ENCODE measurements at places on chromosomes 6 and 20. TPM values are rescaled to one million over a fixed set of nuclear protein-coding genes. Genes with fewer than 3 reads are reported as not detected.
A peak's percentile ranks its signal among the peaks of the same experiment; 100 is the strongest.

PRRT1 gene
- 0.27 TPM for total RNA-seq

ZNF165 gene
- 1.6 TPM for total RNA-seq

DNA sequence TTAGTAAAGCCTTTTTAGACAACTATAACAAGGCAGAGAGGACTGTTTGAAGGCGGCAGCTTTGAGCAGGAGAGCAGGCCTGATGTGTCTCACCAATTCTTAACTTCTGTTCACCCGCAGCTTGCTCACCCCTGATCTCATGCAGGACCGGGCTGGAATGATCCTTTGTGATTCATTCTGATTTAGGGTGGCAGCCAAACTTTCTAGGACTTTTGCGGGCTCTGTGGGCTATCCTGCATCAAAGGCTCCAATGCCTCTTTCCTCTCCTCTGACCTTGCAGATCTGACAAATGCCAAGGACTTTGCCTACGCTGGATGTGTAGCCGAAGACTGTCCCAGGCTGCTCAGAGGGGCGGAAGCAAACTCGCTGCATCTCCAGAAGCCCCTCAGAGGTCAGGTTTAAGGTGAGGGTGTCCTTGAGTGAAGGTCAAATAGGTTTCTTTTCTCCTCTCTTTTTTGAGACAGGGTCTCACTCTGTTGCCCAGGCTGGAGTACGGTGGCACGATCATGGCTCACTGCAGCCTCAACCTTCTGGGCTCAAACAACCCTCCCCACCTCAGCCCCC, 72.3 kb downstream of the VEGFA start:
- no peak for DNase-seq

DNA sequence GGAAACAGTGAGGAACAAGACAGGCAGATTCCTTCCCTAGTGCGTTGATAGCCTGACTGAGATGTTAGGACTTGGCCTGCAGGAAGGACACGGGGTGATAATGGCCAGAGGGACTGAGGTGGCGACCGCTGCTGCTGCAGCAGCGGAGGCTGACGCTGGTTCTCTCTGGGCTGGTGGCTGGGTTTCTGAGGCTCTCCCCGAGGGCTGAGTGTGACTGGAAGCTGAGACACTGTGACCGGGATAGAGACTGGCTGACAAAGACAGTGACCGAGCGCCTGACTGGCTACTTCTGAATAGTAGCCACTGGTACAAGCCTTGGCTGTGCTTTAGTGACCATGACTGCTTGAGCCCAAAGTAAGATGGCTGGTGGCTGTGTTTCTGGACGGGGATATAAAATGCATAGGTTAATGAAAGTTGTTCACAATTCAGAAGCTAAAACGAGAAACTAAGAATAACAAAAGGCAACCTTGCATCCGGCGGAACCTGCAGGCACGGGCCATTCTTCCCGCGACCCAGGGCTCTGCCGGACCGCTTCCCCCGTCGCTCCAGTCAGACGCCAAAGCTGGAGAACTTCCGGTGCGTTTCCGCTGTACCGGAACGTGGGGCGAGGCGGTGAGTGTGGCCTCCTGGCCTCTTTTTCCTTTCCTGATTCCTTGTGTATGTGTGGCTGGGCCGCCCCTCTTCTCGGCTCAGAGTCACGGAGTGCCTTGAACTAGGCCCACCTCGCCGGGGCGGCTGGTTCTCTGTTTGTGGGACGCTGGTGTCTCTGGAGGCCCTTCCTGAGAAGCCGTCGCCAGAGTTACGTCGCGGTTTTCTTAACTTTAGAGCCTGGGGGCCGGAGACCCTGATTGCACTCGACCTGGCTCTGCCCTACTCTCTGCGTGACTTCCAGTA, at the start of gene AAR2:
Gene AAR2, plus strand, starts transcription at position 587 of the 894 bp plus-strand sequence. CDS start 3,391 bp downstream, outside the sequence.
- DNase-seq = peak; percentile 65

DNA sequence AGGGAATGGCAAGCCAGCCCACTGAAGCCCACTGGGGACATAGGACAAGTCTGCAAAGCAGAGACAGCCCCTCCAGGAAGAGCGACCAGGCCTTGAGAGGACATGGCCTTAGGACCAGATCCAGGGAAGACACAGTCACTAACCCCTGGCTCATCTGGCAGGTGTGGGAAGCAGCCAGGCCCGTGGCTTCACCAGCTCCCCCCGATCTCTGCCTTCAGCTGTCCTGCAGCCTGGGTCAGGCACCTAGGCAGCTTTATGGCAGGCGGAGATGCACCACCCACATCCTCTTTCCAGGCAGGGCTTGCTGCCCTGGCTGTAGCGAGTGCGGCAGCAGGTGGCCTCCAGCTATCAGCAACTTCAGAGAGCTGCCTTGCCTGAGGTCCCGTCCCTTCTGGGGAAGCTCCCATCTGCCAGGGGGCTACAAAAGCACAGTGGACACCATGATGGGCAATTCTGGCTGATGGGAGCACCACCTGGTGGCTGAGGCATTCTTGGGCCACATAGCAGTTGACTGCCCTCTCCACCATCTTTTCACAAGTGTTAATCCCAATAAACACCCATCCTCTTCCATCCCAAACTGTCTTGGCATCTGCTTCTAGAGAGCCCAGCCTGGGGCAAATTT, 85.8 kb downstream of the DZANK1 start:
- peak; percentile 3 for DNase-seq

DNA sequence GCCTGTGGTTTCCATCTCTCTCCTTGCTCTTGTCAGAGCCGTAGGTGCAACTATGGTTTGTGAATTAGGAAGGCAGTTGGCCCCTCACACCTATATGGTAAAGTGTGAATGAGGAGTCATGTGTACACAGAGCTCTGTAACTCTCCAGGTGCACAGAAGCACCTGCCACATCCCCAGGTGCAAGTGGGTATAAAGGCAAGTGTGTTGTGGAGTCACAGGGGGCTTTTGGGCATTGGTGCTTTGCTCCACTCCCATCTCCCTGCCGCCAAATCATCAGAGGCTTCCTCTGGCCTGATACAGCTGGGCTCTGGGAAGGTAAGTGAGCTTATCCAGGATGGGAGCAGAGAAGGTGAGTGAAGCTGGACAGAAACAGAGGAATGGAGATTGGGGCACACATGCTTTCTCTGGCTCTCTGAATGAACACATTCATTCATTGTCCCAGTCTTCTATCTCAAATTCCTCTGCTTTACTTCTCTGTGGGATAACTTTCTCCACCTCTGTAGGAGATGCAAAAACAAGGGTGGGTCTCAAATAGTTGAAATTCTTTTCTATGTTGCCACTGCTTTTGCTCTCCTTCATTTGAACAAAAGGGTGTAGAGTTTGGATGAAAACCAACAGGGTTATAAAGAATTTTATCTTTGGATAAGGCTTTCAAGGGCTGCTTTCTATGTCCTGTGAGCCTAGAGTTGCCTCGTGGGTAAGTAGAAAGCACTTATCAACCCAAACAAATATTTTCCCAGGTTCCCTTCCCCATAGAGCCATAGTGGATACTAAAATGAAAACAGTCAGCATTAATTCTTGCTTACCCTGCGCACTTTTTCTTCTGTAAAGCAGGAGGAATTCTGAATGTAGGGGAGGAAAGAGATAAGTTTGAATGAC, 45.0 kb upstream of the RIPOR2 start:
- no peak for DNase-seq

GRCh38 chr6:3386374-3386857, 70.4 kb downstream of the SLC22A23 start:
- DNase-seq = no peak

- DNase-seq = no peak
These were observed 3.3 kb upstream of the OXT start for GRCh38 chr20:3068075-3068474.

- DNase-seq = no peak
These were observed 2.9 kb downstream of the RANBP9 start for GRCh38 chr6:13708736-13709135.

- no peak for DNase-seq
These were observed 12.1 kb upstream of the ARID1B start for GRCh38 chr6:156765117-156765516.

DNA sequence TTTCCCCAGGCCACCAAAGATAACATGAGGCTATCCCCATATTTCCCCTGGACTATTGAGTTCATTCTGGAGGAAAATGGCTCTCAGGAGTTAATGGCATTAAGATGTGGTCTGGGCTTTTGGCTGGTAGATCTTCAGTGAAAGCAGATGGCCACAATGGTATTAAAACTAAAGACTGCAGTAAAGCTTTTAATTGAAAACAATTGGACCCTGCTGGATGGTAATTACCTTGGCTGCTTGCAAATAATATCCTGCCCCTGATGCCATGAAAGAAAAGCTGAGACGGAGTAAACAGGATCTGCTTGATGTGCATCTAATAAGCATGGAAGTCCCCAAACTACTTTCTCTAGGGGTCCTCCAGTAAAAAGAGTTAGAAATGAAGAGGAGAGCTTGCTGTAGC, 255.8 kb downstream of the QKI start:
- DNase-seq = no peak

DNA sequence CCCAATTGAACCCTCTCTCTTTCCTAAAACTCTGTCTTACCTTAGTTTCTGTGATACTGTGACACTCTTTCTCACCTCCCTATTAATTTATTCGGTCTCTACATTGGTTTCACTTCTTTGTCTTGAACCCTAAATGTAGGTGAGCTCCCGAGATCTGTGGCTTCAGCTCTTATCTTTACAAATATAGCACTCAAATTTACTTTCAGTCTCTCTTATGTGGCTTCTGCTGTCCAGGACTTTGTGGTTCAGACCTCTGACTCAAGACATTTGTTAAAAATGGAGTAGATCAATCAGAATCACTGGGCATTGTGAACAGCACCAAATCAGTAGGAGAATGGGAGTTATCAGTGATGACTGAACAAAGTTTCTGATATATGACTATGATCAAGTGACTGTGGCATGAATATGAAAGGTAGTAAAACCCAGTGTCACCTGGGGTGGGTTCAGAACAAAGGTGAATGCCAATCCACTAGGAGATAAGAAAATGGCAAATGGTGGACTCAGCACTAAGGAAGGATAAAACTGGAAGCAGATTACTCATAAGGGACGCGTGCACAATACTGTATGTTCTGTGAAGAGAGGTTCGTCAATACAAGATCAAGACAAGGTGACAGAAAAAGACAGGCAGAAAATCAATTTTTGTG, 27.2 kb downstream of the IL17F start:
- no peak for DNase-seq

DNA sequence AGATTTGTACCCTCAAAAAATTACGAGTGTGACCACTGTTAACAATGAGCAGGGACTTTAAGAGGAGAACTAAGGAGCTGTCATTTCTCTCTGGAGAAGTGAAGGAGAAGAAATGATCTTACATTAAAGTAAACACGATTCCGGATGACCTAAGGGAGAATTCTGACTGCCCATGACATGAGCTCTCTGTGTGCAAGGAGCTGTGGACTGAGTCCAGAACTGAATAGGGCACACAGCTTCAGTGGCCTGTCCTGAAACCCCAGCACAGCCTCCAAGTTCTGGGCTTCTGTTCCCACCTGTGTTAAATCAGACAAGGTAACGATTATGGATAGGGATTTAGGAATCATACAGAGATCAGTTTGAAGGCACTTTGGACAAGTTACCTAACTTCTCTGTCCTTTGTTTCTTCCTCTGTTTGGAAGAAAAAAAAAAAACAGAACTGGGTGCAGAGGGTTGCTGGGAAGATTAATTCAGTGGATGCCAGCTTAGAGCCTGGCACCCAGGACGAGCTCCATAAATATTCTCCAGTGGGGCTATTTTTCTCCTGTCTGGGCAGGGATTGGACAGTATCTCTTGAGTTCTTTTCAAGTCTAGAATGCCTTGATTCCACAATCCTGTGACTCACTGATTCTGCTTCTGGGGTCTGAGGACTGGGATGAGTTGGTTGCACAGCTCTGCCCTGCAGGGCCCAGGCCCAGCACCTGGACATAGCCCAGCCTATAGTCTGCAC, 65.7 kb downstream of the MRPL14 start:
- no peak for DNase-seq

DNA sequence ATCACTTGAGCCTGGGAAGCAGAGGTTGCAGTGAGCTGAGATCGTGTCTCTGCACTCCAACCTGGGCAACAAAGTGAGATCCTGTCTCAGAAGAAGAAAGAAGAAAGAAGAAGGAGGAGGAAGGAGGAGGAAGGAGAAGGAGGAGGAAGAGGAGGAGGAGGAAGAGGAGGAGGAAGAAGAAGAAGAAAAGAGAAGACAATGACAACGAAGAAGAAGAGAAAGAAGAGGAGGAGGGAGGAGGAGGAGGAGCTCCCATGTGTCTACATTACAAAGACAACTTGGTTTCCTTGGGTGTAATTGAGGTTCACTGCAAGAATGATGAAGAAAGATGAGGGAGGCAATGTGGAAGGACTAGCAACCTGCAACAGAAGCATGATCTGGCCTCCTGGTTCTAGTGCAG, 21.3 kb upstream of the CEP85L start:
- no peak for DNase-seq
